ENCODE measurements at places on chromosomes 13 and 19.

DNA sequence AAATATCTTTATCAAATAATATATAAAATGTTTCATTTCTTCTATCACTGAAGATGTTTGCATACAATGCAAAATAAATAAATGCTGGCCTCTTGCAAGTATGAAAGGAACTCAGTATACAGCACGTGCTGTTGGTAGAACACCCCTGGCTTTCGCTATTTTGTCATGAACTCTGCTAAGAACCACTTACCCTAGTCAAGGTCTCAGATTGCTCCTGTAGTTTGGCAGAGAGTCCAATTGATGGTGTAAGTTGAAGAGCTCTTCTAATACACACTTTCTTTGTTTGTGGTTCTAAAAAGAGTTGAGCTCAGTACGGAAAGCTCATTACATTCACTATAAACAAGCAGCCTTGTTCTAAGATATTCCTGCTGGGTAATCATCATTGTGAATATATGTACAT, 1258.9 kb downstream of the EFNB2 start:
- no peak for DNase-seq

- no peak for DNase-seq
Measured at GRCh38 chr13:114124921-114125320, 7.5 kb downstream of the RASA3 start.

GRCh38 chr19:37997911-37998344, 90.9 kb downstream of the SIPA1L3 start:
- DNase-seq, result no peak

GRCh38 chr19:29086182-29086581, 126.8 kb downstream of the UQCRFS1 start:
- no peak for DNase-seq

GRCh38 chr13:44278166-44278565, 95.5 kb upstream of the SERP2 start:
- no peak for DNase-seq

- peak; percentile 47 for DNase-seq
Measured at GRCh38 chr13:31310786-31311185, 111.0 kb downstream of the B3GLCT start.

- no peak for DNase-seq
Measured at GRCh38 chr19:4102339-4103079, 21.4 kb downstream of the MAP2K2 start.

- no peak for DNase-seq
Measured at GRCh38 chr13:71659404-71659803, 207.6 kb downstream of the DACH1 start.

DNA sequence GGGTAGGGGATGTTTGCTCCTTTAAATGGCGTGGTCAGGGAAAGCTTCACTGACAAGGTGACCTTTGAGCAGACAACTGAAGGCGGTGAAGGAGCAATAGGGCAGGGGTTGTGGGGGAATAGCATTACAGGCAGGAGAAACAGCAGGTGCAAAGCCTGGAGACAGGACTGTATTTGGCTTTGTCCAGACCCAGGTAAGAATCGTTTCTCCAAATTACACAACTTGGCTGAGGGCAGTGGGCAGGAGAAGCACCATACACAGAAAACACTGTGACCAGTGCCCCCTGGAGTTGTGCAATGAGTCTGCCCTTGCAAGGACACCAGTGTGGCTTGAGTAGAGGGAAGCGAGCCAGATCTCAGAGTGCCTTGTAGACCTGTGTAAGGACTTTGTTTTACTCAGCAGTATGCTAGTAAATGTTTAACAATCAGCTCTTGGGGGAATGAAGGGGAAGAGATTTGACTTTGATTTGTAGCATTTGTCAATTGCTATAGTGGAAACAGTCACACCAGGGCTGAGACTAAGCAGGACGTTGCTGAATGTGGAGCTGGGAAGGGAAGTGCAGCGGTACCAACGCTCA, 360.0 kb downstream of the DCT start:
- DNase-seq, result no peak

All from right hindlimb (tissue), 1 donor.